ENCODE measurements at places on chromosomes 12 and 14.

DNA sequence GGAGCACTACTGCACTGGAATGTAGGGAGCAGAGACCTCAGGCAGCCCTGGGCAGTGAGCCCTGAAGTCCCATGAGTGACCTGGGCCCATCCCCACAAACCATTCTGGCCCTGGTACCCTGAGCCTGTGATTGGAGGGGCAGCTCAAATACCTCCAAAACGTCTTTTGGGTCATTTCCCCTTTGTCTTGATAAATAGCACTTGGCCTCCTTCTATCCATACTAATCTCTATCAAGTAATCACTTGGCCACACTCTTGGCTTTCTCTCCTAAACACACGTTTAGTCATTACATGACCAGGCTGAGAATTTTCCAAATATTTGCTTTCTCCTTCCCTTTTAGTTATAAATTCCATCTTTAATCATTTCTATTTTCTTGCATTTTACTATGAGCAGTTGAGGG lies 91.3 kb downstream of the RPAP3 start:
- no peak for DNase-seq

DNA sequence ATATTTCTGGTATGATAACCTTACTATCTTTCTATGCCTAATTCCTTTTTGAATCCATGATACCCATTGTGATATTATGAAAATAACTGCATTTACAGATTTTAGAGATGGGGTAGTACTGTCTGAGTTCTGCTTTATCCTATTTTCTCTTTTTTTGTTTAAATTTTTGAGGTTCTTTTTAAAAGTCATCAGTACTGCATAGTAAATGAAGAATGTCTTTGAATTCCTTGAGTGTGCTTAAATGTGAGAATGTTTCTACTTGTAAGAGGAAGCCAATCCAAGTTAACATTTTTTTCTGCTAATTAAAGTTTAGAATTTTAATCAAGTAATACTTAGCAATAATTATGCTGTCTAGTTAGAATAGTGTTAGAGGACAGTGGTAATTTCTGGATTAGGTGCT lies 474.6 kb downstream of the PCNX1 start:
- no peak for DNase-seq

GRCh38 chr12:27652174-27652763 lies 44.0 kb upstream of the REP15 start:
- peak; percentile 8 for DNase-seq

DNA sequence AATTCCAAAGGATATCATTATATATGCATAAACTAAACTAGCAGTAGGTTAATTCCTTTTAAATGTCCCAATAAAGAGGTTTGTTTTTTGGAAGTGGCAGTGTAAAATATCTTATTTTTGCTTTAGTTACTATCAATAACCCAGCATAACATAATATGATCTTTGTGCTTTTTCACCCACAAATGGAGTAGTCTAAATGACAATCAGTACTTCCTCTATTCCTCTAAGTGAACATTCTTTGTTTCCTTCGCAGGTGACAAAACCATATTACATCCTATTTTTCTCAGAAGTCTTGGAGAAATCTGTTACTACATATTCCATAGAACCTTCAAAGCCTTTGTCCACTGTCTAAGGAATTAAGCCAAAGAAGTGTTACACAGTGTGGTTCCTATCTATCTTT lies 62.5 kb downstream of the MED13L start:
- no peak for DNase-seq

DNA sequence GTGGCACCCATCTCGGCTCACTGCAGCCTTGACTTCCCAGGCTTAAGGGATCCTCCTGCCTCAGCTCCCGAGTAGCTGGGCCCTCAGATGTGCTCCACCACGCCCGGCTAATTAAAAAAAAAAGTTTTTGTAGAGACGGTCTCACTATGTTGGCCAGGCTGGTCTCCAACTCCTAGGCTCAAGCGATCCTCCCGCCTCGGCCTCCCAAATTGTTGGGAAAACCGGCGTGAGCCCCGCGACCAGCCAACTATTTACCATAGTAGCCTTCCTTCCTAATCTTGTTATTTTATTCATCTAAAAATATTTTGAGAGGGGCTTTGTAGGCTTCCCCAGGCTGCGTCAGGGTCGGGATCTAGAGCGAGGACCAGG lies 25.4 kb upstream of the YY1 start:
- no peak for DNase-seq

Measured in GM19239 (cell line).